Spinal cord (tissue), 10 donors: ENCODE measurements at places on chromosomes 4 and X. TPM values are rescaled to one million over a fixed set of nuclear protein-coding genes. Genes with fewer than 3 reads are reported as not detected.
A peak's percentile ranks its signal among the peaks of the same experiment; 100 is the strongest.

CCKAR gene
- 1.3 TPM for total RNA-seq

STBD1 gene
- 0.94 TPM for total RNA-seq

FAM133A gene
- 2.4 TPM for total RNA-seq

BEX4 gene
- total RNA-seq = 106 TPM

GAGE12J gene
- not detected for total RNA-seq

NPY2R gene
- 3.3 TPM for total RNA-seq

DNA sequence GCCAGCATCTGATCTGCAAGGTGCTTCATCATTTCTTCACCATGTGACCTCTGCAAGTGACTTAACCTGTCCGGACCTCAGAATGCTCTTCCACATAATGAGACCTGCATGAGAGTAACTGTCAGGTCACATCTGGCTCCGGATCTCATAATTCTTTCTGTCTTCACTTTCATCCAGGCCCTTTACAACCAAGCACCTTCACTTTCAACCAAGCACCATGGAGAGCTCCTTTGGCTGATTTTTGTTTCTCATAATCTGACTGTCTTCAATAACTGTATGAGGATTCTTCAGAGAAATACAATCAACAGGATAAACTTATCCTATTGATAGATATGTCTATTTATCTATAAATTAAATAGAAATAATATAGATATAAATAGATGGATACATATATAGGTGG lies 148.1 kb downstream of the VCX3A start:
- DNase-seq = no peak

DNA sequence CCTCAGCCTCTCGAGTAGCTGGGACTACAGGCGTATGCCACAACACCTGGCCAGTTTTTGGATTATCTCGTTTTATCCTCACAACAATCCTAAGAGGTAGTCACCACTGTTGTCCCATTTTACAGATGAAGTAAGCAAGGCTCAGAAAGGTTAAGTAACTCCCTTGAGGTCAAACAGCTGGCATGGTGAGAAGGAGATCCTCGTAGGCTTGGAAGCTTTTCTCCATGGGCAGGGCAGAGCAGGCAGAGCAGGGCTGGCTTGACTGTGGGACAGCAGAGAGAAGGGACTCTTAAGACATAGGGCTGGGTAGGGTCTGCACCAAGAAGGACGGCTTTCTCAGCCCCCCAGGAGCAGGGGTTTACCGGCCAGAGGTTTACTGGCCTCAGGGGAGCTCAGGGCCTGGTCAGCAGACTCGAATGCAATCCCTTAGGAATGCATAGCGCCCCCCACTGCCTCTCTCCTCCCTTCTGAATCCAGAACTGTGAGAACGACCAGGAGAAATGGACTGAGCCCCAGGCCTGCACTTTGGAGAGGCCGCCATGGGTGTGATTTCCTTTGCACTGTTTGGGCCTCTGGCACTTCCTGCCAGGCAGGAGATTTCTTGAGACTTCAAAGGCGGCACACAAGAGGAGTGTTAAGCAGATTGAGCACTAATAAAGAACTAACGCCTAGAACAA lies 14.0 kb upstream of the CDKN2AIP start:
- no peak for DNase-seq

- DNase-seq = no peak
These were observed 20.6 kb upstream of the HPGDS start for GRCh38 chr4:94363136-94363655.

DNA sequence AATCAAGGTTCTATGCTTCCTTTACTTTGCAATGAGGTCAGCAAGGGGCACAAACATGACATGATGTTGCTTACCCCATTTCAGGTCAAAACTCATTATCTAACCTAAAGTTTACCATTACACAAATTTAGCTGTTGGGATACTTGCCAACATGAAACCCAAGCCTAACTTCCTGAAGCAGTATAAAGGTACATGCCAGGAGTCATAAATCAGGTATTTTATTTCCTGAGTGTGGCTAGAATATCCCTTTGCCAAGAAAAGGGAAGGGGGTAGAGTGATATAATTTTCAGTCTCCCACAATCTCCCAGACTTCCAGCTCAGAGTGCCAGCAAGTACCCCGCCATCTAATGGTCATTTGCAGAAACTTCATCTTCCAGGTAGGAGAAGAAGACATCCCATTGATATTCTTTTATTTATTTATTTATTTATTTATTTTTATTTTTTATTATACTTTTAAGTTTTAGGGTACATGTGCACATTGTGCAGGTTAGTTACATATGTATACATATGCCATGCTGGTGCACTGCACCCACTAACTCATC lies 136.6 kb downstream of the NEXMIF start:
- no peak for DNase-seq

DNA sequence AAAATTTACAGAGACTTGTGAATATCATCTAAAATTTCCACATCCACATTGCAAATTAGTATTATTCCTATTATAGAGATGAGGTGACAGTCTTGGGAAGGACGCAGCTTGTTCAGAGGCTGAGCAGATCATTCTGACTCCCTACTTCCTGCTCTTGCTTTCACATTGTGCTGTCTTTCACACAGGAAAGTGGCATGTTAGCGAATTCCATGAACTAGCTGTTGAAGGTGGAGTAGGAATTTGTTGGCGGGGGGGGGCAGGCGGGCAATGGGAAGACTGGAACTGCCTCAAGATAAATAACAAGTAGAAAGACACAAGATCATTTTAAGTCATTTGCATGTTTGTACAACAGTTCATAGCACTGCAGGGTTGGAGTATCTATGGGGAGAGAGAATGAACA lies 2.3 kb downstream of the PF4V1 start:
- DNase-seq = no peak

DNA sequence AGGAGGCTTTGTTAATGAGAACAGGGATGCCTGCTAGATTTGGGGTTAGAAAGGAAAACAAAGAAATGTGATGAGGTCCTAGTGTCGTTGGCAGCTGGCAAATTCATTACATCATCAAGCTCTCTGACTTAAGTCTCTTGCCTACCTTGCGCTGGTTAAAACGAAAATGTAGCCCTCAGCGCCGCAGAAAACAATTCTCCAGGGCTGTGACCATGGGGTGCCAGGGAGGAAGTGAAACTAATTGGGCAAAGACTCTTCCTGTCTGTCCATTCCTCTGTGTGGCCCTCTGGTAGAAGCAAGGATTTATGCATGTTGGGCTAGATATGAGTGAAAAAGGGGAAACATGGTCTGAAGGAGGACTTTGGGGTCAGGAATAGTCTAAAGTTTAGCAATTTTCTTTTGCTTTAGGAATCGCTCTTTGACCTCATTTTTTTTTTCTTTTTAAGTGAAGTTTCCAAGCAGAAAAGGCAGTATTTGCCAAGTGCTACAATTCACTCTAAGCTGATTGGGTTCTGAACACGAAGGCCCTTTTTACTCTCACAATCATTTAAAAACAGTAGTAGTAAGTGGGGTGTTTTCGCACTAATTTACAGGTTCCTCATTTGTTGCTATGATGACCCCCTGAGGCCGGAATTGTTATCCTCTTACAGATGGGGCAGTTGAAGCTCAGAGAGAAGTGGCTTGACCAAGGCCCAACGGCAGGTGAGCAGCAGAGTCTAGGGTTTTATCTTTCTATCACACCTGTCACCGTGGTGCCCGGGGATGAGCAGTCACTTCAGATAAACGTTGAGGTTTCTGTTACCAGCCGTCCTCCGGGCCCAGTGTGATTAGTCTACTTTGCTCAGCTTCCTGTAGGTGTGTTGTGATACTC lies 27.3 kb upstream of the CHRNA9 start:
- DNase-seq = no peak

DNA sequence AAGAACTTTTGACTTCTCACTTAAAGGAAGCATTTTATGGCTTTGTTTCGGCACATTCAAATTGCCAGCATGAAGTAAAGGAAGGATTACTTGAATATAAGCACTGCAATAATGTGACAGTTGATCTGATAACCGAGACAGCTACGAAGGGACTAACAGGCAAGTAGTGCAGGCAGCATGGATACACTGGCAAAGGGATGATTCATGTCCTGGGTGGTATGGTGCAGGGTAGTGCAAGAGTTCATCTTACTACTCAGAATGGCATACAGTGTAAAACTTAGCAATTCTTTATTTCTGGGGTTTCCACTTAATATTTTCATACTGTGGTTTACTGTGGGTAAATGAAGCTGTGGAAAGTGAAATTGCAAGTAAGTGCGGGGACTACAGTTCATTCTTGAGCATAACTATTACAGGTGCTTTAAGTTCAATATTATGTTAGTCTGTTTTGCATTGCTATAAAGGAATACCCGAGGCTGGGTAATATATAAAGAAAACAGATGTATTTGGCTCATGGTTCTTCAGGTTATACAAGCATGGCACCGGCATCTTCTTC lies 611.8 kb downstream of the SPOCK3 start:
- DNase-seq = no peak

GRCh38 chrX:65407157-65407626 lies 127.4 kb downstream of the LAS1L start:
- DNase-seq = no peak

DNA sequence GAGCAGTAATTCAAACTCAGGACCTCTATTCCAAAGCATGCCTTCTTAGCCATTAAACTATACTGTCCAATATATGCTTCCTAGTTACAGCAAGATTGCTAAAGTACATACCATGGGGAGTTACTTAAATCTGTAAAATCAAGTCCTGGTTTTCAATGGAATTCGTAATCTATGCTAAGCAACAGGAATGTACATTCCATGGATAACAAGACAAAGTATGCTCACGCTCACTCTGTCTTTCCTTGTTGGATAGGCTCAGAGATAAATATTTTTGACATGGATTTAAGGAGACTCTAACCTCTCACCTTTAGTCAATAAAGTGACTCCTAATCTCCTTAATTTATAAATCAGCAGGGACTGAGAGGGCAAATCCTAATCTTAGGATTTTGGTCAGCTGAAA lies 47.3 kb upstream of the STK26 start:
- DNase-seq = no peak

DNA sequence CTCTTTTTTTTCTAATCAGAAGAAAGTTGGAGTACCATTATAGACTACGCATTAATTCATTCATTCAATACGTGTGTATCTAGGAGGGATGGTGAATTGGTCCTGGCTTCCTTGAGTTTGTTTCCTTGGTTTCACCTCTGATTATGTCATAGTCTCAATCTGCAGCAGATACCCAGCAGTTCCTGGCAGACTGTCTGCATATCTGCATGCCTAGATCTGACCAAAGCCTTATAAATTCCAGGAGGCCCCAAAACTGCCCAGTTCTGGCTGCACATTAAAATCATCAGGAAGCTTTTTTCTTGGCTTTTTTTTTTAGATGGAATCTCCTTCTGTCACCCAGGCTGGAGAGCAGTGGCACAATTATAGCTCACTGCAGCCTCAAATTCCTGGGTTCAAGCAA lies 27.2 kb upstream of the SLC34A2 start:
- DNase-seq = no peak

GRCh38 chr4:2062808-2063524 lies 3.8 kb downstream of the NAT8L start:
- no peak for DNase-seq

DNA sequence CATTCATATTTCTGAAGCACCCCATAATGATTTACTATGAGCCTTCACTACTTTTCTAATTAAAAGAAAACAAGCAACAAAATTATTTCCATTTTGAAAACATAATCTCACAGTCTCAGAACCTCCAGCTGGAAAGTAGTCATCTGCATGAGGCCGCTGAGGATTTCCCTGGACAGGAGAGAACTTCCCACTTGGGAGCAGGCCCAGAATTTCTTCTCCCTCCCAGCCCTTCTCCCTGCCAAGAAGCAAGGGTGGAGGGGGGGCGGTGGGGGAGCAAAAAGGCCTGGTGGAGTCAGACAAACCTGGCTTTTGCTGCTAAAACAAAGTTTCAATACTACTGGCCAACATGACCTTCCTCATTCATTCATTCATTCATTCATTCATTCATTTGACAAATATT lies 167.3 kb downstream of the PJA1 start:
- peak; percentile 78 for DNase-seq

DNA sequence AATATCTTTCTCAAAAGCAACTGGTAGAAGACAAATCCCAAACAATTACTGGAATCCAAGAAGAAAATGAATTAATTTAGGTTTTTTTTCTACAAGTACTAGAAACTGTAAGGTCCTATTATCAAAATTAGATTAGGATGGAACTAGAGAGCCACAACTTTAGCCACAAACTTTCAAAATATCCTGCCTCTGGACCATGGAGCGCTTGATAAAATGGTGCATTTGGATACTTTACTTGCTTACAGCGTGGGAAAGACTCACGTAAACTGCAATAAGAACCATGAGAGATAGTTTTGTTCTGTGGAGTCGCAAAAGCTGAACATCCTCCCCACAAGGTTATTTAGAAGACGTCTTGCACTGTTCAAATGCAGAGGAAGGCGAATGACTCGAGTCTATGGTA lies at the start of gene DCAF8L2:
Gene DCAF8L2, plus strand, starts transcription at position 301 of the 400 bp plus-strand sequence. CDS start 156,552 bp downstream, outside the sequence.
- DNase-seq = no peak

DNA sequence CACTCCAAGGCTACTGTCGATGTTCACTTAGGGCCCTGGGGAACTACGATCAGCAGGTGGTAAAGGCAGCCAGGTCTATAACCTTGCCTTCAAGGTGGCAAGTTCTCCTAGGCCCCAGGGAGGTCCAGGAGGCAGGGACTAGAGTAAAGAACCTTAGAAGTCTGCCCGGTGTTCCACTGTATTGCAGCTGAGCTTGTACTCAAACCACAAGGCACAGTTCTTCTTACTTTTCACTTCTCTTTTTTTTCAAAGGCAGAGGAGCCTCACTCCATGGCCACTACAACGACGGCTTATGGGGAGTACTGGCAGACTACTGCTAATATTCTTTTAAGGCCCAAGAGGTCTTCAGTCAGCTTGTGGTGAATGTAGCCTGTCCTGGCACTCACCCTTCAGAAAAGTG lies 78.8 kb upstream of the GPR174 start:
- no peak for DNase-seq

GRCh38 chrX:129581904-129582303 lies 41.8 kb downstream of the OCRL start:
- no peak for DNase-seq
